GF-D8 (cell line): ENCODE measurements at places on chromosomes 6 and 20.

DNA sequence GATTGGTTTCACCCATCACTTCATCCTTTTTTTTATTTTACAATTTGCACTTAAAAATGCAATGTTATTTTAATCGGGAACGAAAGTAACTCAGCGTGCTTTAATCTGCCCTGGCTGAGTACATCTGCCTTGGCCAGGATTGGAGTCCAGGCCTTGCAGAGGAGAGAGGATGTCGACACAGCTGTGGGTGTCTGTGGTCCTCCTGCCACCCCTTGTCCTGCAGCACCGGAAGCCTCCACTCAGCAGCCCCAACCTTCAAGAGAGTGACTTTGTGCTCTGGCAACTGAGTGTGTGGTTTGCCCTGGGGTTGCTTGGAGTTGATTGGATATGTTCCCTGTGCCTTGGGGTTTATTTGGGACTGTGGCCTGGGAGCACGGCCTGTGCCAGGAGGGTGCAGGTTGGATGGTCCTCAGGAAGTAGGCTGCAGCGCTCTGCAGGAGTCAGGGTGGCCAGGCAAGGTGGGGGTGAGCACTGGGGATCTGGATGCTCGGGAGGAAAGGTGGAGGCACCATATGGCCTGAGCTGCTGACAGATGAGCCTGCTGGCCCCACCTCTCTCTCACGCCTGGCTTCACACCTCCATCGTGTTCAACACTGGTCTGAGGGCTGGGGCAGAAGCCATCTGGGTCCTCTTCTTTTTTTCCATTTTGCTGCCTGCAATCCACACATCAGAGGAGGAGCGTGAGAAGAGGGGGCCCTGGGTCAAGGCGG, 4.3 kb downstream of the MYT1 start:
- no peak for DNase-seq

DNA sequence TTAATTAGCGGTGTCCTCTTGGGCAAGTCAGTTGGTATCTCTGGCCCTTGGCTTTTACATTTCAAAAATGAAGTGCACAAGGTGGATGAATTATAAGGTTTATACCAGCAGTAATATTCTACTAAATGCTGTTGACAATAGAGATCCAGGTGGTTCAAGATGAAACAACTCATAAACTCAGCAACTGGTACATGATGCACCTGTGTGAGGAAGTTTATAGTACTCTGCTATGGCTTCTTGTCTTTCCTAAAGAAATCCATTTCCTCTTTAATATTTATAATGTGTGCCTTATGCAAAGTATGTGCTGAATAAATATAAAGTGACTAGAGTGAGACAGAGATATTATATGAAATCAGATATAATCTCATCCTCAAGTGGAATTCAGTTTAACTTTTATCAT, 48.5 kb downstream of the ADGRG6 start:
- no peak for DNase-seq

GRCh38 chr6:83226517-83226916, 33.4 kb downstream of the RWDD2A start:
- no peak for DNase-seq

- DNase-seq = no peak
These were observed 2.9 kb upstream of the TRIM26 start for GRCh38 chr6:30216096-30216495.

GRCh38 chr20:8205996-8206395, 73.9 kb downstream of the PLCB1 start:
- DNase-seq = no peak

- peak; percentile 31 for DNase-seq
These were observed 75.4 kb upstream of the PTPN1 start for GRCh38 chr20:50434653-50435396.

GRCh38 chr6:108210556-108210955, 44.7 kb downstream of the NR2E1 start:
- DNase-seq = no peak

- no peak for DNase-seq
These were observed 76.1 kb upstream of the ATXN1 start for GRCh38 chr6:16837217-16837972.

DNA sequence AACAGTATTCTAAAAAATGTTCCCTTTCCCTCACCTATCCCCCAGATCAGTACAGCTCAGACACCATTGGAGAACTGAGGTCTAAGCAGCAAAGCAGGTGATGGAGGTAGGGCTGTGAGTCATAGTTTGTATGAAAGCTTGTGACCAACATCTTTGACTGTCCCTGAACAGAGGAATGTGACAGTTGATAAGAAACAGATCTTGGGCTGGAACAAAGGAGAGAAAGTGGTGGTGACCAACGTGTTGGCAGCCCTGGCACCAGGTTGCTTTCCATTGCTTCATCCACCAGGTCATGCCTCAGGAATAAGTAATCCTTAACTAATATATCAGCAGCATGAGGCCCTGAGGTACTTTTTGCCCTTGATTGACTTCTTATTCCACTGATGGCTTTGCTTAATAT, 19.9 kb upstream of the CRIP3 start:
- DNase-seq = no peak

GRCh38 chr6:34957231-34957783, 68.3 kb downstream of the ANKS1A start:
- DNase-seq = no peak

DNA sequence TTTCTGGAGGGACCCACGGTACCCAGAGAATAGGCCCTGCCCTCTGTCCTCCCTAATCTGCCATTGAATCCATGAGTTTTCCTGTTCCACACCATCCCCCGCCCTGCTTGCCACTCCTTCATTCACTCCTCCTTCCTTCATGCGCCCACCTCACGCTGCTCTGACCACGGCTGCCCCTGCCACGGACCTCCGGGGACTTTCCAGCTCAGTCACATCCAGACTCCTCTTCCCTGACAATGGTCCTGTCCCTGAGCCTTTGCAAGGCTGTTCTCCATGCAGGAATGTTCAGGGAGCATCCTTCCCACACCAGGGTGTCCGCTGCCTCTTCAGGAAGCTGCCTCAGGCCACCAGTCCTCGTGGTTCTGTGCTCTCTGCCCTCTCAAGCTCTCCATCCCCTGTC, 25.9 kb downstream of the GLP1R start:
- DNase-seq = no peak

DNA sequence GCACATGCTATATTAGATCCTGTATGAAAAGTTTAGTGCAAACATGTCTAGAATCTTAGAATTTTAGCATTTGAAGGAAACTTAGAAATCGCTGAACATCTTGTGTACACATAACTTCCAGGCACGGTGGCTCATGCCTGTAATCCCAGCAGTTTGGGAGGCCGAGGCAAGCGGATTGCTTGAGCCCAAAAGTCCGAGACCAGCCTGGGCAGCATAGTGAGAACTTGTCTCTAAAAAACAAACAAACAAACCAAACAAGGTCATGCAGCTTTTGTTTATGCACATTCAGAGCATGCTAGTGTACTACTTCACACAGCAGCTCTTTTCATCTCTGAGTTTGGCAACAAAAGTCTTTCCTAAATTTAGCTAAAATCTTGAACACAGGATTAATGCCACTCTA, 32.2 kb downstream of the CLVS2 start:
- DNase-seq = no peak

DNA sequence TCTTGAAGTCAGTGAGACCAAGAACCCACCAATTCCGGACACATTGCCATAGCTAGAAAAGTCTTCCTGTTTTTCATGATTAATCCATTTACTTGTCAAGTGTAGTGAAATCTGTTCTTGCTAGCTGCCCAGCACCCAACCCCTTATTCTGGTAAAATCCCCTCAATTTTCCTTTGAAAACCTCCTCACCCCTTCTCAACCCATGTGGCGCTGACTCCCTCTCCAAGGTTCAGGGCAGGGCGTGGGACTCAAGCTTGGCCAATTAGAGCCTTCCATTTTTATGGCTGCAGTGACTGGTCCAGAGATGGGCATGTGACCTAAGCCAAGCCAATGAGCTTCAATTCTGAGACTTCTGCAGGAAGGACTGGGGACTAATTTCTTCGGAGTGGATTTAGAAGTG, 9.8 kb upstream of the ZBP1 start:
- no peak for DNase-seq

- no peak for DNase-seq
These were observed 5.3 kb upstream of the MOG start for GRCh38 chr6:29651413-29652197.
